ENCODE measurements at places on chromosomes 16 and 17.

DNA sequence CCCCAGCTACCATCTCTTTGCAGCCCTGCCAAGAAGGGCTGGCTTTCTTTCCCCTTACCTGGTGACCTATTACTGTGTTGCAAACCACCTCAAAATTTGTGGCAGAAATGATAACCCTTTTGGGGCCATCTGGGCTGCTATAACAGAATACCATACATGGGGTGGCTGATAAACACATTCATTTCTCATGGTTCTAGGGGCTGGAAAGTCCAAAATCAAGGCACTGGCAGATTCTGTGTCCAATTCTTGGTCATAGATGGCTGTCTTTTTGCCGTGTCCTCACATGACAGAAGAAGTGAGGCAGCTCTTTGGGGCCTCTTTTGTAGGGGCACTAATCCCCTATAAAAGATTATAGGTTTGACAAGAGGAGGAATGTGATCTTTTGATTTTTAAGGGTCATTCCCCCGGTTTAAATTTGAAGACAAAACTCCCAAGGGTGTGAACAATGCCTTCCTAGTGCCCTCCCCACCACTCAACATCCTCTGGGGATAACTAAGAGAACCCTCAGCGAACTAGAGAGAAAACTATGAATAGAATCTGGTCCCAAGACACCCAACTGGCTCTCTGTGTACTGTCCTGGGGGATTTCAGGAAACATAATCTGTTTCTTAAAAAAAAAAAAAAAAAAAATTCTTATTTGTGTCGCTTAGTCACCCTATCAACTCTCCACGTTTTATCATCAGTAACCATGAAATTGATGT, 1.7 kb upstream of the METTL22 start:
- no peak for DNase-seq

GRCh38 chr17:70654706-70655105, 485.4 kb downstream of the KCNJ2 start:
- no peak for DNase-seq

DNA sequence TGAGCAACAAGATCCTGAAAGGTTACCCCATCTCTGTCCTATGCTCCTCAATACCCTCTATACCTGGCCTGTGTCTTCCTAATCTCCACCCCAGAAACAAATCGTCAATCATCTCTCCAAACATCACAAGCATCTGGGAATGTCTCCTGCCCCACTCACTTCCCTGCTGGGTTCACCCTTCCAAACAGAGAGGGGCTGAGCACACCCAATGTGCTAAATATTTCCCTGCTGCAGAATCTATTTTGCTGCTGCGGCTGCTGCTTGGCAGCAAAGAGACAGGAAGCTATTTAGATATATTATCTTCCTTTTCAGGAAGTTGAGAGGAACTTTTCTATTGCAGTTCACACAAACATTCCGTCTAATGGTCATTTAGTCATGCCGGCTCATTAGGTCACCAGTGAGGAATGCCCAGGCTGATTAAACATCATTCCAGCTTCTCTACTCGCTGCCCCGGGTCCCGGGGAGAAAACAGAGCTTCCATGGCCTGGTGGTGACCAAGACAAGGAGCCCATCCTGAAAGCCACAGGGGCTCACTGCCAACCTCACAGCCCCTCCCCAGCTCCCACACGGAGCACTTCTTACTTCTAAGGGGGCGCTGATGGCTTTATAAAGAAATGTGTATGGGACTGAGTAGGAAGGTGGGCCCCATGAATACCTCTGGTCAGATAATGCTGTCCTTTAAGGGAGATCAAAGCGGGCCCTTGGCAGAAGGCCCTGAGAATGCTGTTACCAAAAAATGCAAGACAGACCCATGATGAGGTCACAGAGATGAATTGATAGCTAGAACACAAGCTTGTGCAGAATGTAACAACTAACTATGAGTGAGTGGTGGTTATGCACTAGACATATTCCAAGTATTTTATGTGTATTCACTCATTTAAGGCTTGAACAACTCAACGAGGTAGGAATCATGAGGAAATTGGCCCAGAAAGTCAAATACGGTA, 218.3 kb downstream of the SOX9 start:
- DNase-seq, result no peak

GRCh38 chr17:51180486-51180885, 14.3 kb downstream of the NME2 start:
- DNase-seq, result no peak

DNA sequence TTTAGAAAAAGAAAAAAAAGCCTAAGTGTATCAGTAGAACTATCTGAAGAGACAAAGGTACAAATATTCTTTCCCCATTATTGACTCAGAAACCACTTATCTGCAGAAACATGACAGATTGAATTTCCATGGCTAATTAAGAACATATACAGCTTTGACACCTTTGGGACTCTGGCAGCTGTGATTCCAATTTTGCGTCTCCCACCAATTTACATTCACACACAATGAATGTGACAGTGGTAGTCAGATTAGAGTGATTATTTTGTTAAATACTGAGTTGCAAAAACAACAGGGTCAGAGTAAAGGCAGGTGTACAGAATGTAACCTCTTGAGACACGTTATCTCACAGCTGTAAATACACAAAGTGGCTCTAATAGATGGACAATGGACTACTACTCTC, 5.3 kb upstream of the PPM1D start:
- no peak for DNase-seq

DNA sequence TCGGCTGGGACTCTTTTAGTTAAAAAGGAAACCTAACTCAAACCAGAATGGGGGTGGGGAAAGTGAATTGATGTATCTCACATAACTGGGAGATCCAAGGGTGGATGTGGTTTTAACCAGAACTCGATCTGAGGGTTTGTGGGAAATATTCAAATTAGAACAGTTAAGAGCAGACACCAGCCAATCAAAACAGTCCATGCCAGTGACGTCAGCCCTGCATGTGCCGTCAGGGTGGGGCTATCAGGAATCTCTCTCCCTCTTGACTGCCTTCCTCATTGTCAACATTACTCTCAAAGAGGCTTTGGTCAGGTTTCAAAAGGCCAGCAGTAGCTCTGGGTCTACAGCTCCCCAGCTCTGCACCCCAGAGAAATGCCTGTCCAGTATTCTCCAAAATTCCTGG, 94.2 kb upstream of the HSBP1 start:
- DNase-seq, result no peak

GRCh38 chr16:19555186-19555937, at the start of gene VPS35L:
TSS of gene VPS35L (plus strand) at chr16:19555703. CDS start at chr16:19555730, 27 bp downstream.
- peak; percentile 95 for DNase-seq

DNA sequence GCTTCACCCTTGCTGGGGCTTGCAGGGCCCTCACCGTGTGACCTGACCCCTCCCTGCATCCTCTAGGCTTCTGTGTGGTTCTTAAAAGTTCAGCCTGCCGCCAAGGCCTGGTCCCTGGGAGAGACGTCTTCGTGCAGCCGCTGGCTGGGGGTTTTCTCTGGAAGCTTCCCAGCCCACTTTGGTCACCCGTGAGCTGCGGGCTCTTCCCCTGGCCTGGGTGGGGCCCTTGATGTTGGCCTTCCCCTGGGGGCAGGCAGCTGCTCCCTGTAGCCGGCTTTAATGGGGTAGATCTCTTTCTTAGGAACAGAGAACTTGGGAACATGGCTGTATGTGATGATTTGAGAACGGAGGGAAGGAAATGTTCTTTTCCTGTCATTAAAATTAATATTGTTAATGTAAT, 32.7 kb downstream of the ZNF750 start:
- no peak for DNase-seq

DNA sequence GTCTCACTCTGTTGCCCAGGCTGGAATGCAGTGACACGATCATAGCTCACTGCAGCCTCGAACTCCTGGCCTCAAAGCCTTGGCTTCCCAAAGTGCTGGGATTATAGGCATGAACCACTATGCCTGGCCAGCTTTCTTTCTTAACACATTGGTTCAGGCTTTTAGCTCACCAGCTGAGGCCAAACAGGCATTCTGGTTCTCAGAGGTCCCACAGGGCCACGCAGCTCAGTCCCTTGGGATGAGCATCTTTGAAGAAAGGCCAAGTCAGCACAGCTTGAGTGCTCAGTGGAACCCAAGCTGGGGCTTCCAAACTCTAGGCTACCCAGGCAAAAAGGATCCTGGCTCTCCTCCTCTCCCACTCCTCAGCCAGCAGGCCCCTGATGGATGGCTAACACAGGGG, 2.5 kb downstream of the PIK3R5 start:
- no peak for DNase-seq

GRCh38 chr16:75138233-75138632, 10.1 kb upstream of the ZFP1 start:
- DNase-seq, result no peak

- no peak for DNase-seq
Measured at GRCh38 chr17:82129095-82129494, 31.1 kb upstream of the FASN start.

DNA sequence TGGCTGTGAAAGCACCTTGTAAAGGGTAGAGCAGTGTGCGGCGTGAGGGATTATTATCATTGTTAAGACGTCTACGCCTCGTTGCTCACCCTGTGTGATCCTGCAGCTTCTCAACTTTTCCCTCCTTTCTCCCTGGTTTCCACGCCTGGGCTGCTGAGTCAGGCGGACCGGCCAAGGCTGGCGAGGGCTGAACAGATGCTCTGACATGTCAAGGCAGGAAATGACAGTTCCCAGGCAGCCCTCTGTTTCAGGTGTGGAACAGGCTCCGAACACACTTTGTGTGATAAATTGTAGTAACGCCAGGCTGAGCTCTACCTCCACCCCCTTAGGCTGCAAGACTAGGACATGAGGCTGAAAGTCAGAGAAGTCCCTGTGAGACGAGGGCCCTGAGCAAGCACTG, 46.0 kb upstream of the TBX2 start:
- no peak for DNase-seq

GRCh38 chr16:49283376-49284049, 1.9 kb upstream of the CBLN1 start:
- DNase-seq, result no peak

DNA sequence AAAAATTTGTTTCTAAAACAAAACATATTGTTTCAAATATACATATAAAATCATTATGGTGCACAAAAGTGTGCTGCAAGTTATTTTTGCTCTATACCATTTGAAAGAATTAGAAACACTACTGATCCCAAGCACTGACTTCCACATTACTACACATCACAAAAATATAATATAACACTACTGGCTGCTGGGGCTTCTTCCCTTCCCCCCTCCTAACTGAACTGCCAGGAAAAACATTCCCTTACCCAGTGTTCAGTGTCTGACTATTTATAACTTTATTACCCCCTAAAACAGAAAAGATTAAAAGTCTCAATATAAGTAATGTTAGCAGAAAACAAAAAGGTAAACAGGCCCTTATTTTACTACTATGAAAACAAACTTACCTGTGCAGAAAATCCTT, 36.9 kb downstream of the GPATCH8 start:
- DNase-seq, result no peak

DNA sequence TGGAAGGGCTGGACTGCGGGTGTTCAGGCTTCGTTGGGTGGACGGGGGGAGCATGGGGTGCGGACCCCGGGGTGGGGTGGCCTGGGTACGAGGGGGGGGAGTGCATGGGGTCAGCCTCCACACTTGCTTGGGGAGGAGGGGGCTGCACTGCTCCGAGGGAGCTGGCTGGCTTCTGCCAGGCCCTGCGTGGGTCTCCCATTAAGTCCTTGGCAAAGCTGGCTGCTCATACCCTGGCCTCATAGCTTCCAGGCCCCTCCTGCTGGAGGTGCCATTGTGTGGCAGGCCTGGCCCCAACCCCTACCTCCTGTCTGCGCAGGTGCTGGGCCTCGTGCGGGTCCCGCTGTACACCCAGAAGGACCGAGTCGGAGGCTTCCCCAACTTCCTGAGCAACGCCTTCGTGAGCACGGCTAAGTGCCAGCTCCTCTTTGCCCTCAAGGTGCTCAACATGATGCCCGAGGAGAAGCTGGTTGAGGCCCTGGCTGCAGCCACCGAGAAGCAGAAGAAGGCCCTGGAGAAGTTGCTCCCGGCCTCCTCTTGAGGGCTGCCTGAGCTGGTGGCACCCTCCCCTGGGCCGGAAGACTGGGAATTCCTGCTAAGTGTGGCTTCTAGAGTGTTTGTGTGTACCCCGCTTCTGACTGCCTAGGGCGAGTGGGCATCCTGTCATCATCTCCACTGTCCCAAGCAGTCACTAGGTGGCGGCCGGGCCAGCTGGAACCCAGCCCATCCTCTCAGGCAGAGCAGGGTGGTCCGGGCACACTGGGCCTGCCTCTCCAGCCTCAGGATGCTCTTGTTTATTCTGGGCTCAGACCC, 1.5 kb downstream of the NUDT16L1 start:
- no peak for DNase-seq

DNA sequence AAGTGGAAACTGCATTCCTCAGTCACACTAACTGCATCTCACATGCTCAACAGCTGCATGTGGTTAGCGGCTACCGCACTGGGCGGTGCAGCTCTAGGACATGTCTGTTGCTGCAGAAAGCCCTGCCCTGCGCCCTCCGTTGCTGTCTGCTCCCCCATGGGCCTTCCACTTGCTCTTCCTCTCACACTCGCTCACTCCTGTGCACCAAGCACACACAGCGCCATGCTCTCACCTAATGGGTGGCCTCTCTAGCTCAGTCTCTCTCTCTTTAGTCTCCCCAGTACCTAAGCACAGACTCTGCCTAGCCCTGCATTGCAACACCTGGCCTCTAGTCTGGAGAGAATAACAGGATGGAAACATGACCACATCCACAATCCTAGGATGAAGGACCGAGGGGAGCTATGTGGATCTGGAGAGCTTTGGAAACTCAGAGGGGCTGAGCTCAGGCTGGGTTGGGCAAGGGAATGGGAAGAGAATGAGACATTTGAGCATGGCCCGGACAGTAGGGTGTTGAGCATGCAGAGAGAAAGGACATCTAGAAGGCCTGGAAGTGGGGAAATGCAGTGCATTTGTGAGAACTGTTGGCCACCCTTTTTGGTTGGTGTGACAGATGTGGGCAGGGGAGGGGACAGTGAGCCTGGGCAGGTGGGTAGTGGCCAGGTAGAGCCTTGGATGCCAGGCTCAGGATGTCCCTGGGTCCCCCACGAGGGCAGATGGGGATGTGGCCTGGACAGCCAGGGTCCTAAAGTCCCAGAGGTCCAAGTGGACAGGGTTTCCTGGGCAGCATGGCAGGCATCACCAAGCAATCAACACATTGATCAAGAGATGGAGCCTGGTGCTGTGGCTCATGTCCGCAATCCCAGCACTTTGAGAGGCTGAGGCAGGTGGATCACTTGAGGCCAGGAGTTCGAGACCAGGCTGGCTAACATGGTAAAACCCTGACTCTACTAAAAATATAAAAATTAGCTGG, 16.1 kb downstream of the SGCA start:
- no peak for DNase-seq

DNA sequence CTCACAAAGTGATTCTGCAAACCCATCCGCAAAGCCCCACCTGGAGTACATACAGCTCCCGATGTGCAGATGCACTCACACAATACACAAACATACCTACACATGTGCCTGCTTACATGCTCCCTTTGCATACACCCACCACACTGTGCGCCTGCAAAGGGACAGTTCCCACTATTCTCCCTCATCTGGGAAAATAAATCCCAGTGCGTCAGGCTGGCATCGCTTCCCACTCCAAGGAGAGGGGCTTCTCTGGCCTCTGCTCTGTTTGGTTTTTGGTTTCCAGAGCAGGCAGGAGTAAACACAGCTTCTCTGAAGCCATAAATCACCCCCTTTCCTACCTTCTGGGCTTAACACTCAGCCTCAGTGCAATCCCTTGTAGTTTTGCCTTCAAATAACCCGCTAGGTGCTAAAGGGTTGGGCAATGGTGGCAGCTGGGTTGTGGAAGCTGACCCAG, 14.7 kb downstream of the HOXB4 start:
- no peak for DNase-seq
